Stimulated activated CD8-positive, alpha-beta memory T cell treated with anti-CD3 and anti-CD28 coated beads, Interleukin-4, amount 100 ng/mL, for 1 hour (primary cell): ENCODE measurements at places on chromosomes 4 and X.

DNA sequence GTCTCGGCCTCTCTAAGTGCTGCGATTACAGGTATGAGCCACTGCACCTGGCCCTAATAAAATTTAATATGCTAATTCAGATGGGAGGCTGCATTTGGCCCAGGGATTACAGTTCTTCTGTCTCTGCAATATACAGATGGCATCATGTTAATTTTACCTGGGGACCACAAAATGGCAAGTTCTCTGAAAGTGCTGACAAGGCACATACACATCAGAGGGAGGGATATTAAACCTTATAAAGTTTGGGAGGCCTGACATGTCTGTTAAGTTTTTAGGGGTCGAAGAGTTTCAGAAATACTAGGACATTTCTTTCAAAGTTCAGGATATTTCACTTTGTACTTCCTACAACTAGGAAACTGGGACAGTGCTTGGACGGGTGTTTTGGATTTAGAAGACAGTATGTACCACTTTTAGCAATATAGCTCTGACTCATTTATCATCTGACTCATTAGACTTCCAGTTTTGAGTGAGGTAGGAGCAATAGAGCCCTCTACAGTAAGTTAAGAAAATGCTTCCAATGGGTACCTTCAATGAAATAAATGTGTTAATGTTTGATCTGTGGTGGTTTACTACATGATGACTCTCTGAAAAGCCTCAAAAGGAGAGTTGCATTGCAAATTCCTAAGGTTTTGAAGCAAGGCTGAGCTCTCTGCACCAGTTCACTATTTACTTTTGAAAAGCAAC is 981.0 kb upstream of the HS3ST1 start:
- DNase-seq: no peak

DNA sequence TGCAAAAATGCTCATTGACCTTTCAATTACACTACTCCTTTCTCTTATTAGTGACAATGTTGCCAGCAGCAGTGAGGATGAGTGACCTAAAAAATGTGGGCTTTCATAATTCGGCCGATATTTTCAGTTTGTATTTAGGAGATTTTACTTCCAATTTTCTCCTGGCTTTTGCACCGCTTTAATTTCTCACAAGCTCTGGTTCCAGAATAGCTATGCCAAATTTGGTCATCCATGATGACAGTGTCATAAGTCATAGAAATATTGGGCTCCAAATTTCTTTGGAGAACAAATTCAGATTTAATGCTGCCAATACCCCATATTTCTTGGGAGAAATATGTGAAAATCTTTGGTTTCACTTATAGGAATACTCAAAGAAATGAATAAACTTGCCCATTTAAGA is 187.7 kb upstream of the HCCS start:
- no peak for DNase-seq

GRCh38 chrX:13522811-13523210 is 46.6 kb upstream of the EGFL6 start:
- no peak for DNase-seq

- DNase-seq: no peak
These were observed 12.6 kb downstream of the ANKRD17 start for GRCh38 chr4:73245955-73246354.

- DNase-seq: no peak
These were observed 26.8 kb downstream of the MGST2 start for GRCh38 chr4:139692309-139693012.

DNA sequence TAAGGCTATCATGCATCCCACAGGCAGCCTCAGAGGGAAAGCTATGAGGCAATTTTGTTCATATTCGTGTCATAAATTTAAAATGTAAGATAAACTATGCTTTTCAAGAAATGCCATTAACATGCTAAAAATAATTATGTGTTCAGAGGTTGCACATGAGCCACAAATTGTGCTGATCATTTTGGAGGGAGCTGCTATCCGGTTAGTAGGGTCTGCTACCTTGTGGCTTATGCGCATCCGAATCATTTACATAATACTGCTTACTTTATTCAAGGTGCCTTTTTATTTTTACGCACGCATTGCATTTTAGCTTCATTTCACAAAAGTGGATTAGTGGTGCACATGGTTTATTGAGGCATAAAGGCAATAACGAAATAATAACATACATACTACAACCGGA is 76.4 kb upstream of the WWC2 start:
- DNase-seq: no peak

DNA sequence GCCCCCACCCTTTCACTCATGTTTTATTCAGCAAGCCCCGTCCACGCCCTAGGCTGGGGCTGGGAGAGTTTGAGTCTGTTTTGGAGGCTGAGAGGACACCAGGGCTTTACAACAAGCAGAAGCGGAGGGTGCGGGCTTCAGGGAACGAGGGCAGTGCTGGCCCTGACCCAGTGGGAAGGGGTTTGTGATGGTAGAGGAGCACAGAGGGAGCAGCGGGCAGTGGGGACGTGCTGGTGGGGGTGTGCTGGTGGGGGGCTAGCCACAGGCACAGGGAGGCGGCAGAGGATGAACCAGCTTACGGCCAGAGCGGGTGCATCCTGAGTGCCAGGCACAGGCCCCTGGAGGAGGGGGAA is 26.4 kb downstream of the NSG1 start:
- DNase-seq: no peak

GRCh38 chrX:281166-281999 is at the start of gene PLCXD1:
PLCXD1 (plus strand) TSS chrX:281381; CDS start chrX:284188, 2,807 bp downstream.
- DNase-seq: no peak
